T-helper 17 cell (primary cell): ENCODE measurements at places on chromosomes 2 and 18. TPM values are rescaled to one million over a fixed set of nuclear protein-coding genes. Genes with fewer than 3 reads are reported as not detected.

GRCh38 chr2:200450288-200450687 lies 59.6 kb downstream of the KCTD18 start:
- DNase-seq: no peak

DNA sequence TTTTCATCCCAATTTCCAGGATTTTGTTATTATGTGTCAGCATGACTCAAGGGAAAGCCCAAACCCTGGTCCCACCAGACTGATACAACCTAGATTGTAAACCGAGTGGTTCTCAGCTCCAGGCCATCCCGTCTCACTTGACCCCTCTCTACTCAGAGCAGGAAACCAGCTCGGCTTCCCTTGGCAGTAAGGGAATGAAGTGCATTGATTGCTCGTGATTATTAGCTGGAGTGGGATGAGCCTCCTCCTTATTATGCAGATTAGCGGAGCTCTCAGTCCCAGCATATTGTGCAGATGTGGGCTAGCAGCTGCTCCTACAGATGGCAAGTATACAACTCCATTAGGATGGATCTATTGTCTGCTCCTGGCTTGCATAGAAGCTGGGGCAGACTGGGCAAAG lies 167.6 kb downstream of the LNPK start:
- no peak for DNase-seq

DNA sequence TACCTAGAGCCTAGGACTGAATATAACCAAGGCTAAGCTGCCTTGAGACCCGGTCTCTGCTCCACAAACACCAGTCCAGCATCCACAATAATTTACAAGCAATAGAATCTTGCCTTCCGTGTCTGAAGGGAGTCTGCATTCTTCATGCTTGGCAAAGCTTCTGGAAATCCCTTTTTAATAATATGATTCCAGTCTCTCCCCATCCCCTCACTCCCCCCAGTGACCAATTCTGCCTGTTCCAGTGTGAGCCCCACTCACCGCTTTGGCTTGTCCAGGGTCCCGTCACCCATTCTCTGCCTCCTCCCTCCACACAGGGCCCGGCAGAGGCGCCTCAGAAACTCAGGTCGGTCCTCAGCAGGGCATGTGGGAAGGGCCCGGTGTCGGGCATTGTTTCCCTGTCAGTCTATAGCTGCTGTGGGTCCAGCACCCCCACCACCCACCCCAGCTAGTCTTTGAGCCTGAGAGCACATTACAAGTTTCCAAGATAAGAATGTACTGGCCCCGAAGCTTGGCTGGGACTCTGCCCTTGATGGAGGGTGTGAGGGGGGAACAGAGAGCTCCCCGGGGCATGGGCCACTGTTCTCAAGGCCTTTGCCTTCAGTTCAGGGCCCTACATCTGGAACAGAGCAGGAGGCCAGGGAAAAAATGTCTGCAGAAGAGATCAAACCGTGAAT lies 129.7 kb upstream of the MYCN start:
- no peak for DNase-seq

DNA sequence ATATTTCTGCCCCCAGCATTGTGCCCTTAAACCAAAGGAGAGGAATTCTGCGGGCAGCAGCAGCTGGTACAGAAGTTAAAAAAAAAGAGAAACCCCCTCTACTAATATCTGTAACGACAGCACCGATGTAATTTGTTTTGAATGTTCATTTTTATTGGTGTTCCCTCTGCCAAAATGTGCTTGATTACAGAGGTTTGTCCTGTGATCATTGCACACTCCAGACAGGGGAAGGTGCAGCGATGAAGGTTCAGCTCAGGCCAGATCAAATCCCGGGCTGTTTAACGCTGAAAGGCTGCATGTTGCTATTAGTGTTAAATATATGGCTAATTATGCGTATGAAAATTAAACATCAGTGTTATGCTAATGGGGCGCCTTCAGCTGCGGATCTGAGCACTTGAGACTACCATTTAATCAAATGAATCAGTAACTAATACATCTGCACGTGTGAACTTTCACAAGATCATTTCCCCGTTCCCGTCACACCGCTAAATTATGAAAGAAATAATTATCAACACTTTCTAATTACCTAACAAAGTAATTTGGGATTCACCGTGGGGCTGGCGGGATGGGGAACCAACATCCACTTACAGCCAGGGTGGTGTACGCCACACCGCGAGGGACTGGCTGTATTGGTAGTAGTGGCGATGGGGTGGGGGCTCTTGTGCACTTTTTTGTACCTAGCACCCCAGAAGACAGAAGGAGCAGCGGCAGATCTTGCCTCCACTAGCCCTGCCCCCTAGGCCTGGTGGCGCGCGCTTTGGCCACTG lies 1.5 kb upstream of the DLX1 start:
- no peak for DNase-seq

DNA sequence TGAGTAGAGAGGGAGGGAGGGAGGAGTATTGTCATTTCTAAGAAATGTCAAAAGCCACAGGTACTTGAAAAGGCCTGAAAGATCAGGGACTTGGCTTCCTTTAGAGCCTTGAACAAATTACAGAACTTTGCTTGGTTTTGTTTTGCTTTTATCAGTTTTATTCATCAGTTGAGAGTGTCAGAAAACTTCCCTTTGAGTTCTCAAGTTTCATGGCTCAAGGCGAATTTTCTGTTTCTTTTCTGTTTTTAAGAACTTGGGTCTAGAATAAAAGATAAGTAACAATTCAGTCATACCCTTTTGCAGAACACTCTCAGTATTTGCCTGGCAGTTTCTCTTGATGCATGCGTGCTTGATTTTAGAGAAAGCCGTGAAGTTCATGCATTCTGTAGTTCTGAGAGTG lies 531.9 kb downstream of the PARD3B start:
- no peak for DNase-seq

DNA sequence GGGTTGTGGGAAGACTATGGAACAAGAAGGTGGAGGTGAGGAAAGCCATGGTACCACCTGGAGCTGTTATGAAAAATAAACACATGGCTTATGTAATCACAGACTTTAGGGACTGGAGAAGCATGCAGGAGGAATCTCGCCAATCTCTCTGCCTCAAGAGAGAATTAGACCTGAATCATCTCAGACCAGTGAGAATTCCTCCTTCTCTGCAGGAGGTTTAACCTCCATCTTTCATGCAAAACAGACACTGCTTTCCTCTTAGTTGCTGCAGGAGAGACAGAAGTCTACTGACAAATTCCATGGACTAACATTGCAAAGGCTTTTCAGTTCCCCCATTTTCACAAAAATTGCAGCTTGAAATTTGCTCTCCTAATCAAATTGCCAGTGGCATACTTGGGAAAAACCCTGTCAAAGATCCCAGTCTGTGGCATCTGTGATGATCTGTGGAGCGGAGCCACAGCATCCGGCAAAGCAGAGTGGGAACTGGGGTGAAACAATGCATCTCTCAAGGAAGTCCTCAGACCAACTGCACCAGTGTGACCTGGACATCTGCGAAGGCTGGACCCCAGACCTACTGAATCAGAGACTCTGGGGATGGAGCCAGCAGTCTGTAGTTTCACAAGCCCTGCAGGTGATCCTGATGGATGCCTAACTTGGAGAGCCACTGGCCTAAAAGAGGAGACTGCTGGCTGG lies 28.6 kb upstream of the NCKAP5 start:
- no peak for DNase-seq

DNA sequence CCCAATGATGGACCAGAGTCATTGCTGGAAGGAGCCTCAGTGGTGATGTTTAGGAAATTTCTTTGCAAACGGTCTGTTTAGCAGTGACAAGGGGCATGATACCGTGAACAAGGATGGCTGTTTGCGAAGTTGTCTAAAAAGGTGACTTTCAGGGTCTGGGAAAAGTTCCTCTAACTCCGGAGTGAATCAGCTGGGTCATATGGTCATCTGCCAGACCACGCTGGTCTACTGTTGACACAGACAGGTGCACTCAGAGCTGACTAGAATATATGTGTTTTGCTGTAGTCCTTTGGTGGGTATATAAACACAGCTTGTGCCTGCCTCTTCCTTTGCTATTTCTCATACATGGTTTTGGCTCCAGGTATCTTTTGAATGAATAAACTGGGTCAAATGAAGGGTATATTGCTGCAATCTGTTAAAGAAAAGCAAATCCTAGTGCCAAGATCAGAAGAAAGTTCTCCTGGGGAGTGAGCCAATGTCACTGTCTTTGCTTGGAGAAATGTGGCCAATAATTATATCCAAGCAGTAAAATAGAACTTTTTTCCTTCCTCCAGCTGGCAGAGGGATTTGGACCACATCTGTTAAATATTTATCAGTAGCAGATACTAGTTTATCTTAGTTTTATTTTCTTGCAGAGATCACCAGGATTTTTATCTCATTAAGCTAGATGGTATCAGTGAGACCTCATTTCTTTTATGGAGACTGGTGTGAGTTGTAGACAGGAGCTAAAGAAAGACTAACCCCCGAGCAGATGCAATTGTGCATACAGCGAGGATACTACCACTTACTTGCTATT lies 286.0 kb downstream of the TRIB2 start:
- no peak for DNase-seq

DNA sequence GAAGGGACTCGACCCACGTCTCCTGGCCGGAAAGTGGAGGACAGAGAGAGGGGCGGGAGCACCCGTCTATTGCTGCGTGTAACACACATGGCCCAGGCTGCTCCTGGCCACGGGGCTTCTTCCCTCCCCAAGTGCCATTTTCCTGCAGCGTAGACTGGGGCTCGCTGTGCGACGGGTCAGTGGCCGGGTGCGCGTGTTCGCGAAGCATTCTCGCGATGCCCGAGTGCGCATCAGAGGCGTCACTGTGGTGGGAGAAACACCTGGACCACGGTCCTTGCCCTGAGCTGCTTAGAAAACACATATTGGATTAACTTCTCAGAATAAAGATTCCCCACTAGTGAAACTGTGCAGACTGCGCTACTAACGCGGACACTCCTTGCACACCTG lies 200.8 kb downstream of the EIPR1 start:
- DNase-seq: no peak

- no peak for DNase-seq
Measured at GRCh38 chr2:100703739-100704138, 116.2 kb upstream of the NPAS2 start.

DNA sequence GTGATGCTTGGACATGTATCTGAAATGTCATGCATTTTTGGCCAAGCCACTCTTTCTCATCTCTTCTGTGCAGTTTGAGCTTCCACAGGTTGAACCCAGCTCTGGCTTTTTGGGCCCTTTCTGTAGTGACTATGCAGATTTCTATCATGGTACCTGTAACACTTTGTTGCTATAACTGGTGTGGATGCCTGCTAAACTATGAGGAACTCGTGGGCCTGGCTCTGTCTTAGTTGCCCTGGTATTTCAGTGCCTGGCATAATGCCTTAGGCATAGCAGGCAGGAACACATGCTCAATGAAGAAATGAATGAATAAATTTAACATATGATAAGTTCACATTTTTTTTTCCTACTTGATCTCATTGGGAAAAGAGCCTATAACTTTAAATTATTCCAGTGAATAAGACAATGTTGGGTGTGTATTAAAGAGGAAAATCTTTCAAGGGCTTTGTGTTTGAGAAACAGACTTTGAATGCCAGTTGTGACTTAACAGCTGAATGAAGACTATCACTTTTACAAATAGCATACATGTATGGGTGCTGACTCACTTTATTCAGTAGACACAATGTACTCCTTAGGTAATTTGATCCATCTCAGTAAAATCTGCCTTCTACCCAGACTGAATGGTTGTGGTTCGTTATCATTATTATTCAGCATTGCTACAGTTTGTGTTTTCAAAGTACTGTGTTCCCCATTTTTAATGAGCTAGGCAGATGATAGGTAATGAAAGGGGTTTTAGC lies 86.4 kb upstream of the MAP4K3 start:
- DNase-seq: no peak

CD28 gene
- 174 TPM for total RNA-seq

ANKRD30B gene
- not detected for total RNA-seq
